Ovary (tissue), 10 donors: ENCODE measurements at places on chromosomes 11 and 22. TPM values are rescaled to one million over a fixed set of nuclear protein-coding genes. Genes with fewer than 3 reads are reported as not detected.

The KCNQ1 gene
- total RNA-seq, result 5.8 TPM

The UEVLD gene
- 14.9 TPM for total RNA-seq

The C11orf86 gene
- not detected for total RNA-seq

DNA sequence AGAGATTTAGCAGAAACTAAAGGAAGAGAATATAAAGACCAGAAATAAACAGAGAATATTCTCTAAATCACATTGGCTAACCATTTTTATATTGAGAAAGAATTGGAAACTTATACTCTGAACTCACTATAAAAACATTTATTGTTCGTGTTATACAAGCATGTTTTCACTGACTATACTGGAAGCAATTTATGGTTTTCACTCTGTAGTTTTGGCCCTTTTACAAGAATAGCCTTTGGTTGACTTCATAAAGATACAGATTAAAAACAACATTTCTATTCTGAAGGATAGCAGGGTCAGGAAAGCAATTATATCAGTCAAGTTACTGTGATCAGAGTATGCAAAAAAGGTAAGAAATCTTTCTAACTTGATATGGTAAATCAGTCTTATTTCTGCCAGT, 965.7 kb upstream of the FAT3 start:
- DNase-seq, result no peak

The CCDC116 gene
- 0.66 TPM for total RNA-seq

- peak; percentile 86 for DNase-seq
These were observed at the start of gene MEI1 for GRCh38 chr22:41699264-41700107. Gene MEI1, plus strand, starts transcription at chr22:41699503. Its CDS starts 36 bp downstream, at chr22:41699539.

DNA sequence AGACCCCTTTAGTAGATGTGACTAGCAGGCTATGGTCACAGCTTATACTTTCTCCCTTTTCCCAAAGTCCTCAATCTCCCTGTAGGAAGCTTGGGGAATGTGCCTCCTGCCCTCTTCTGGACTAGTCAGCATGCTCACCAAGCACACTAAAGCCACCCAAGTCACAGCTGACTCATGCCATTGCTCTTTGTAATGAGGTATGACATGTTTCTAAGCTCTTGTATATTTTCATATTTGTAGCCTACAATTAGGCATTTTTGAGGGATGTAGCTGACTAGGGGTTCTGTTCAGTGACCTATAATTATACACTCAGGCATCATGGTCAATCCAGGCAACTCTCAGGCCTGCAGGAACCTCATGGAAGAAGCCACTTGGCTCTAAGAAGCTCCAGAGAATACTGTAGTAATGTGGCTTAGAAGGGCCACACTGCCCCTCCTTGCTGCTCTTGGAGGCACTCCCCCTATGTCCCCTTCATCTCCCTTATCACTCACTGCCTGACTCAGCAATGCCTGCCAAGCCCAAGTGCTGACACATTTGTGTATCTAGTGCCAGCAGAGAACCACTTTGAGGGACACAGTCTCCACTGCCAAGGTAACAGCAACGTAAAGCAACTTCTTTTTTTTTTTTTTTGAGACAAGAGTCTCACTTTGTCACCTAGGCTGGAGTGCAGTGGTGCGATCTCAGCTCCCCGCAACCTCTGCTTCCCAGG, 86.2 kb downstream of the RPL27A start:
- no peak for DNase-seq

- no peak for DNase-seq
These were observed 98.6 kb downstream of the GRIK4 start for GRCh38 chr11:120610111-120610510.

DNA sequence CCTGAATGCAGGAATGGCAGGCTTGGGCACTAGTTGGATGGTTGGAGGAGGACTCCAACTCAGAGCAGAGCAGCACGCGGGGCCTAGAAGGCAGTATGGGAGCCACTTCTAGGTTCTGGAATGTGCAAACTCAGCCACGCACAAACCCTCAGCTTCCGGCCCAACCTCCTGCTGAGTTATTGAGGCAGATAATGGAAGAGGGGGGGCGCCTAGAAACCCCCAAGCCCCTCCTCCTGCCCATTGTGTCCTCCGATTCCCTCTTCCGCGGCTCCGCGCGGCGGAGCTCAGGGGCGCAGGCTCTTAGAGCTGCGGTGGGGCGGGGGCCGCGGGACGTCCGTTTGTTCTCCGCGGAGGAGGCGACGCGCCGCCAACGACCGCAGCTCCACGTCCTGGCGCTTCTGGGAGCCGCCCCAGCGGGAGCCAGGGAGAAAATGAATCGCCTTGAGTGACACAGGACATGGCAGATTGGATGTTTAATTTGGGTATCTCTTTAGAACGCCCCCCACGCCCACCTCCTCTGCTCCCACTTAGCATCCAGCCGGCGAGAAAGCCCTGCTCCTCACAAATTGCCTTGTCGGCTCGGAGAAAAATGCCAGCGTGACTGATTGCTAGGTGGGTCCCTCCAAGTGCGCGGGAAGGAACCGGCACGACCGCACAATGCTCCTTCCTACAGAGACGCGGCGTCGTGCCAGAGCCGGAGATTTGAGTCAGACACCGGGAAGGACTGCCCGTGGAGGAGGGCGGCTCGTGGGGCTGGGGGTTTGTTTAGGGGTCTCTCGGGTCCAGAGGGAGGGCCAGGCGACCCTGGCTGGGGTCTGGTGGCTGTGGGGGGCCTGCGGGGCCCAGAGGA, 144.6 kb downstream of the NECTIN1 start:
- no peak for DNase-seq

The CASP12 gene
- 12.0 TPM for total RNA-seq

The LUZP2 gene
- not detected for total RNA-seq

GRCh38 chr22:35703861-35704584, 13.6 kb upstream of the APOL5 start:
- no peak for DNase-seq

DNA sequence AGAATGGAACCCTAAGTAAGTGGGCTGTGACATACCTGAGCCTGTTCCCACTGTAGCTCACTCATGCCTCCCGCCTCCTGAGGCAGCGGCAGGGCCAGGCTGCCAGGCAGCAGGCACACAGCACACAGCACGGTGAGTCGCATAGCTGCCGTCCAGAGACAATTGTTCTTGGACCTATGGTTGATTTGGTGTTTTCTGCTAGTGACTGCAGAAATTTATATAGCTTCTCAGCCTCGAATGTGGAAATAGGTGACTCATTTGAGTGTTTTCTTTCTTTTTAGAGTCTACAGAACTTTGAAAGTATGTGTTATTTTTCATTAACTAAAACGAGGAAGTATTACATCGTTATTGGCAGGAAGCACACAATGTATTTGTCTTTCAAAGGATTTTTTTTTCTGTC, at the start of gene MMP7:
TSS of gene MMP7 (minus strand) at position 190 of the 400 bp plus-strand sequence. CDS start at position 143, 47 bp downstream.
- no peak for DNase-seq

DNA sequence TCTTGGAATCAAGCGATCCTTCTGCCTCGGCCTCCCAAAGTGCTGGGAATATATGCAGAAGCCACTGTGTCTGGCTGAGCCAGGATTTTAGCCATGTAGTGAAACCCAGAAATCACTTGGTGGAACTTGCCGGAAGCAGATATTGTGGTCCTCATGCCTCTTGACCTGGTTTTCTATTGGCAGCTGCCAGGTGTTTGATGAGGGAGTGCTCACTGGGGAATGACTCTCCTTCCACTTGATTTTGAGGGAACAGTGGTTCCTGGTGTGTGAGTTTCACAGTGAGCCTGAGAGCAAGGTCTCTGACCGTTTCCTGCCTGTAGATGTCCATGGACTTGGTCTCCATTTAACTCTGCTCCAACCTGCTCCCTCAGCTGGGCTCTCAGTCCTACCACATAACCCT, 34.7 kb upstream of the ELF5 start:
- no peak for DNase-seq

- no peak for DNase-seq
These were observed 43.3 kb upstream of the ANO1 start for GRCh38 chr11:70034740-70035365.

DNA sequence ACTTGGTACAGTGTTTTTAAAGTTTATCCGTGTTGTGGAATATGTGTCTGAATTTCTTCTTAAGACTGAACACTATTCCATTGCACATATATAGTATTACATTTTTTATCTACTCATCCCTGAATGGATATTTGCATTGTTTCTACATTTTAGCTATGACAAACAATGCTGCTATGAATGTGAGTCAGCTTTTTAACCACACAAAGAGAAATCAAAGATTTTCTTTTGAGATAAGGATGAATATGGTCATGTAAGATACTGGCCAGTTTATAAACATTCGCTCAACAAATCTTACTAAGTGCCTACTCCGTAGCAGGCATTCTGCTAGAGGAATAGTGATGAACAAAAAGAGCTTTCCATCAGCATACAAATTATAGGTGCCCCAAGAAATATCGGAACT, 16.5 kb upstream of the OR9G4 start:
- DNase-seq, result no peak

- DNase-seq, result no peak
These were observed 61.8 kb downstream of the ANO1 start for GRCh38 chr11:70139785-70140410.

DNA sequence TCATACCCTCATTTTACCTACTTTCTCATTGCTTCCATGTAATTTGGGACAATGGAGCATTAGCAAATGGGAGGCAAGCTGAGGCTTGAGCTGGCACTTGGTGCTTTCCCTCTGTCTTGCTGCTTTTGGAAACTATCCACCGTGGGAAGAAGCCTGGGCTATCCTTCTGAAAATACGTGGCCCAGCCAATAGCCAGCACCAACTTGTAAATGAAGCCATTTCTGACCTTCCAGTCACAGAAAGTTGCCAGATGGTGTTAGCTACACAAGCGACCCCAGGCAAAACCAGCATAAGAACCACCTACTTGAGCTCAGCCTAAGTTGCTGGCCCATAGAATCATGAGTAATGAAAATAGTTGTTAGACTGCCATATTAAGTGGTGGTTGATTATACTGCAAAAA, 18.5 kb upstream of the SPON1 start:
- DNase-seq, result no peak

GRCh38 chr22:28095316-28096095, 176.4 kb upstream of the PITPNB start:
- DNase-seq, result no peak

DNA sequence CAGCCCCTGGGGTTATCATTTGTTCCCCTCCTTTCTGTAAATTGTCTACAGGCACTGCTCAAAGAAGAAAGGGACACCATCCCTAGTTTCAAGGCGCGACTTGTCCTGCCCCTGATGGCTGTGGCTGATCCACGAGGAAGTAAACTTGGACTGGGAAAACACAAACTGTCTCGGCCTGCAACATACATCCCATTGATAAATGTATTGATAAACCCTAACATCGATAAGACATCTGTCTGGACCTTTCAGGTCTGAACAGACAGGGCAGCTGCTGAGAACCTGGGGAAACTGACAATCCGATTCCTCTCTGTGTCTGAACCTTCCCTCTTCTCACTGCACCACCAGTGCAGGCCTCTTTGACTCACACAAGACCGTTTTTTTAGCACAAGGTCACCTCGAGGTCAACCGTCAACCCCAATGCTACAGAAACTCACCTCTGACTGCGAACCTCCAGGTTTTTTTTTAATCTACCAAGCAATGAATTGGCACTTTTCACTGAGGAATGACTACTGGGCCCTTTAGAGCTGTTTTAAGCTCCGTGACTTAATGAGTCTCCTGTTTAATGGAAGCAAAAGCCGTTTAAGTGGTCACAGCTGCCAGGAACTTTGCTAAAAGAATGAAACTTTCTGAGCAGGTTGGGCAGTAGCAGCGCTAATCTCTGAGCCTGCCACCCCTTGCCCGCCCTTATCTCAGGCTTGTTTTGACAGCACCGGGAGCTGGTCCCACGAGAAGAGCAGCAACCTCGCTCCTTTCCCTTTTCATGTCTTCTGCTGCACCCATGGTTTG, 203.8 kb upstream of the TMEM45B start:
- no peak for DNase-seq

DNA sequence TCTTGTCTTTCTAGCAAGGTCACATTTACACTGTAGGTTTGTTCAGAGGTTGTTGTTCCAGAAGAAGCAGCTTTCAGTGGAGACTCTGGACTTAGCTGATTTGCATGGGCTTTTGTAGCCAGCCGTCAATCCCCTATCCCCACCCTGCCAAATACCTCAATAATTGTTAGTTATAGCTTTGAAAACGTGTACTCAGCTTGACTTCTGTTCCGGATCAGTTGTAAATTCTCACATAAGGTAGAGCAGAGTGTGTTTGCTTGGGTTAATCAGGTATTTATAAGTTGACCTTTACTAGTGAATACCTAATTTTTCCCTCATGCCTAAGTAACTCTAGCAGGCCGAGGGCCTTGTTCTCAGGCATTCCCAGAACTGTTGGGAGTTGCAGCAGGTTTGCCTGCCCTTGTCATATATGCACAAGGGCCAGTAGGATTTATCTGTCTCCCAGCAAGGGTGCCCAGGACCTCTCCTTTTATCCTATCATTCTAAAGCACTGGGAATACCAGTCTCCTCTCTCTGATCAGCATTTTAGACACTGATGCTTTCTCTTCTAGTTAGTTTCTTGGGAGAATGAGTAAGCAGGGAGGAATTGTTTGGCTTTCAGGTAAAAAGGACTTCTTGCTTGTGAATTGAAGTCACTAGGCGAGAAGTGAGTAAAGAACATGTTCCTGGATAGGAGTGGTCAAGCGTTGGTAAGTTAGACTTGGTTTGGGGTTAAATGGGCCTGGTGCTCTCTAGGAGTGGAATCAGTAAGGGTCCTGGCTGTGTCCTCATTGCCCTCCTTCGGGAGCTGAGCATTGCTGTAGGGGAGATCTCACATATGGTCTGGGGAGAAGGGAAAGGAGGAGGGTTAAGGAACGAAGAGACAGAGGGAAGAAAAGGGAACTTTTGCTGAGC, 22.1 kb downstream of the STIM1 start:
- DNase-seq, result no peak

DNA sequence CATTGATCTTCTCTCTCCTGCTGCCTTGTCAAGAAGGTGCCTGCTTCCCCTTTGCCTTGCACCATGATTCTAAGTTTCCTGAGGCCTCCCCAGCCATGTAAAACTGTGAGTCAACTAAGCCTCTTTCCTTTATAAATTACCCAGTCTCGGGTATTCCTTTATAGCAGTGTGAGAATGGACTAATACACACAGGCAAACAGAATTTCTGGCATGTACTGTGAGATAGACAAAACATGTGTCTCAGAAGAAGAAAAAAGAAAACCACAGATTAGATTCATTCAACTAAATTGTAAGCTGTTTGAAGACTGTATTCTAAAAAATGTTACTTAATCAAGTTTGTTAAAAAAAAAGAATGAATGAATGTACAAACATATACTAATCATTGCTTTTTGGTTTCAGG, 1.5 kb upstream of the MMP20 start:
- DNase-seq, result no peak

The PKP3 gene
- 0.30 TPM for total RNA-seq

DNA sequence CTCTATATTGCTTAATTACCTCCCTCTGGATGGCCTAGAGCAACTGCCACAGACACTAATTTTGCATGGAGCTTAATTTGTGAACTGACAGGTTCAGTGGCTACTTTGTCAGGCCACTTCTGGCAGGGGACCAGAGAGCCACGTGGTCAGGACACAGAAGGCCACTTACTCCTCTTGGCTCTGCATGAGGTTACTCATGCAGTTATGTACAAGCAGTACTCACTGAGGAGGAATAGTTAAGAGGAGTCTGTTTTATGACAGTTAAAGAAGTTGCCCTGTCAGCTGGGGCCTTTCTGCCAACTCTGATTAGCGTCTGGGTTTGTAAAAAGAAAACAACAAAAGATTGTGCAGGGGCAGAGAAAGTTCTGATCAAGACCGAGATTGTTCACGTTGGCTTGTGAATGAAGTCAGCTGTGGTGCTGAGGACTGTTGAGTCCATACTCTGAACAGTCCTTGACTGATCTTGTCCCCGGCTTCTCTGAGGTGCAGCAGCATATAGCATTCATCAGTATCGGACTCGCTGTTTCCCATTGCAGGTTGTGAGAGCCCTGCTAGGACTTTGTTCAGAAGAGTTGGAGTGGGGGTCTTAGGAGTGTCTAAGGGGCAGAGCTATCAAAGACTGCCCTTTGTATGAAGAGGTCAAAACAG, 41.4 kb downstream of the PPFIBP2 start:
- peak; percentile 48 for DNase-seq
